ENCODE measurements at places on chromosomes 2 and 18.

- no peak for DNase-seq
Observed at GRCh38 chr2:85838181-85838580, 50.6 kb downstream of the ST3GAL5 start.

- peak; percentile 17 for DNase-seq
Observed at GRCh38 chr18:8705961-8706790, 820 bp downstream of the MTCL1 start.

- no peak for DNase-seq
Observed at GRCh38 chr18:13379062-13379865, 160.7 kb downstream of the LDLRAD4 start.

- DNase-seq = no peak
Observed at GRCh38 chr18:6744816-6745455, 15.4 kb downstream of the ARHGAP28 start.

DNA sequence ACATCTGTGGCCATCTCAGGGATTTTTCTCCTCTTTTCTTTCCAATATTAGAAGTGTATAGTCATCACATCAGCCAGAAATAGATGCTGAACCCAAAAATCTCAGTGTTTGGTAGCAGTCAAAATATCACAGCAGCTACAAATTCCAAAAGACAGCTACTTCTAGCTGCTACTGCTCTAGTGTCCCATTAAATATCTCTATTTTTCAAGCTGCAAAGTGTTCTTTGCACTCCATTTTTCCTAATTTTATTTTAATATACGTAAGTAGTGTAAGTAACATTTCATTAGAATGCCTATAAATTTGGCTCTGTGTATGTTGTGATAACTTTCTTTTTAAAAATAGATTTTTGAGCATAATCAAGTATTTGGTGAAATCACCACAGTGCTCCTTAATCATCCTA lies 967.3 kb downstream of the BCL11A start:
- DNase-seq = no peak

Data from stimulated activated CD4-positive, alpha-beta T cell treated with anti-CD3 and anti-CD28 coated beads, Interleukin-12 subunit alpha, Interleukin-12 subunit beta, amount 100 ng/mL, for 4 hours (primary cell).